Cerebellar cortex (tissue), 1 donor: ENCODE measurements at places on chromosomes 4 and X.

DNA sequence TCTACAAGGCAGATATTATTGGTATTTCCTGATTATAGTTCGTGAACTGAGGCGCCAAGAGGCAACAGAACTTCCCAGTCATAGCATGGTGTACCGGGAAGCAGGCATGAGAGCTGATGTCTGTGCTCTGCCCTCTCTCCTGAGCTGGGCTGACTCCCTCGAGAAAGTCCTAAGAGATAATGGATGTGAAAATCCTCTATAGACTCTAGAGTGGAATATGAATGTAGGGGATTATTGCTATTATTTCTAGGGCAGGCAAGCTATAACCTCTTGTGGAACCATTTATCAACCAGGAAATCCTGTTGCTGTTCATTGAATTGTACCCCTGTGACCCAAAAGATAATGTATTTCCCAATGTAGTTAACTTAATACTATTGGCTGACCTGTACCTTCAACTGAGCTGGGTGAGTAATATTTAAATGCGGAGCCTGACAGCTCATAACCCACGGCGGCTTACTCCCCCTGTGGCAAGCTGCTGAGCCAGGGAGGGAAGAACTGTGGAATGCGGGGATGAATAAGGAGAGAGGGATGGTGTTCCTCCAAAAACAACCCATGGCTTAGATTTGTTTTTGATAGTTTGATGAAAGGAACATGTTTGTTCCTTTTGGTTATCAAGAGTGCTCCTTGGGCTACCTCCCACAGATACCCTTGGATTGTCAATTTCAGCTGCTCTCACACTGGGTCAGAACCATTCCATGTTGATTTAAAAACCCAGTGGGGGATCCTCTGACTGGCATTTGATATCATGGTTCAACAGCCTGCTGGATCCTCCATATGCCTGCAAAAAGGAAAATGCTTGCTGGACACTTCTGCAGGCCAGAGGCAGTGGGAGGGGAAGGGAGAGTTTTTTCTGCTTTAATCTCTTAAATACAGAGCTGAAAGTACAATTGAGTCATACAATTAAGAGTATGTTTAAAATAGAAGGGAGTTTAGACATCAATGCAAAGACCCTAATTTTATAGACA is 339.0 kb upstream of the BOD1L1 start:
- DNase-seq = no peak

DNA sequence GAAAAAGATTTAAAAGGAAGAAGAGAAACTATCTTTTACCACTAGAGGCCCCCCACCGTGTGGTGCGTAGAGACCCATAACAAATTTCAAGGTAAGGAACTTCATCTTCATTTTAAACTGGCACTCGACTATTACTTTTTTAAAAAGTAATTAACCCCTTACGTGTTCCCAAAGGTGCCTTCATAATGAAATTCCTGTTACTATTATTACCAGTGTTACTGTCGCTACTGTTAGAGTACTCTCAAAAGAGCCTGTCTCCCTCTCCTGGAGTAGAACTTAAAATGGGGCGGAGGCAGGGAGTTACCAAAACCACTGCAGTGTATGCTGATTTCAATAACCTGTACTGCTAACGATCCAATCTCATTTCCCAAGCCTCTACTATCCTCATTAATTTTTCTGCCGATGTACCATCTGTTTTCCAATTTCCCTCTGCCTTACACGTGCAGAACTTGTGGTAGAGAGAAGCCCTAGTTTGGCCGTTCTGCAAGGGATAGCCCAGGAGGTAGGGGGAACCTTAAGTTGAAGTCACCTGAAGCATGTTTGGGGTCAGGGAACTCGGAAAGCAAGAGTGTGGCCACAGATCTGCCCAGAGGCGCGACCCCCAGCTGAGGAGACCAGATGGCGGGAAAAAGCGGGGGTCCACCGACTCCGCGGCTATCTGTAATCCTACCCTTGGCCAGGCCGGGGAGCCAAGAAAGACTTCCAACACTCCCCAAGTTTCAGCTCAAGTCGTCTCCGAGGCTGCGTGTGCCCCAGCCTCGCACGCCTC is 720 bp upstream of the STK26 start:
- peak; percentile 0 for DNase-seq

DNA sequence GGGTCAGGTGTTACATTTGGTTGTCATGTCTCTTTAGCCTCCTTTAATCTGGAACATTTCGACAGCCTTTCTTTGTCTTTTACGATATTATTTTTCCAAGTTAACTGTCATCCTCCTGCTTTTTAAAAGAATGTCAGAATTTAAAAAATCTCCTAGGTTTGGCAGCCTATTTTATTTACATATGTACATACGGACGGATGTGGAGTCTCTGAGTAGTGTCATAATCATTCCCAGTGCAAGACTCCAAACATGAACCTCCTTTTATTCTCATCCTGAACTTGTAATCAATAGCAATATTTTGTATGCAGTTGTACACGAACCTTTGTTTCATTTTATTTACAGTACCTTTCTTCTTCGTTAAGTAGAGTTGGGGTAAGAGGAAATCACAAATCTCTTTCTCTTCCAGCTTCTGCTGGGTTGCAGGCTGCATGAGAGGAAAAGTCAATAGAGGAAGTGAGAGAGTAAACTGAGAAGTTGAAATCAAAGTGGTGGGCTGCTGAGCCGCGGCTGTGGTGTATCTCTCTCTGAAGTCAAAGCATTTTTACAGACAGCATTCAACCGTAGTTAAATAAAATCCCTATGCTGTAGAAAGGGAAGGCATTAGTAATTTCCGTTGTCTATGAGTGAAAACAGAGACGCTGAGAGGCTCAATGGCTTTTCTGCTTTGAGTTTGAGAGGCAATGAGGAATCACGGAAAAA is 53.9 kb upstream of the RPS6KA3 start:
- DNase-seq = no peak

GRCh38 chr4:143091862-143092261 is 92.9 kb upstream of the USP38 start:
- DNase-seq = no peak

DNA sequence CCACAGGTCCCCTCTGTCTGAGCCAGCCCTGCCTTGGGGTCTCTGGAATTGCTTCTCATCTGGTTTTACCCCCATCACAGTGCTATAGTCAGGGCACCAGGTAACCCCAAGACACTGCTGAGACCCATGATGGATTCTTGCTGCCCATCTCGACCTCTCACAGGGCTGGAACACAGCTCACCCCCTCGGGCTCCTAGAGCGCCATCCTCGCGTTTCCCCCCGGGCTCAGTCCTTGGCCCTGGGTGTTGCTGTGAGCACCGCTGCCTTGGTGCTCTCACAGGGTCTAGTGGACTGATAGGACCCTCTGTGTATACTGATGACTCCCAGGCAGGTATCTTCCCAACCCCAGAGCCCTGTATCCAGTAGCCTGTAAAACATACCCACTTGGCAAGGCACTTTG is 8.8 kb downstream of the MAEA start:
- no peak for DNase-seq

GRCh38 chrX:2614911-2615310 is 76.2 kb upstream of the CD99 start:
- DNase-seq = peak; percentile 44

GRCh38 chr4:3219761-3220475 is 29.0 kb upstream of the MSANTD1 start:
- DNase-seq = no peak

GRCh38 chr4:112521123-112522023 is 5.4 kb upstream of the NEUROG2 start:
- no peak for DNase-seq

DNA sequence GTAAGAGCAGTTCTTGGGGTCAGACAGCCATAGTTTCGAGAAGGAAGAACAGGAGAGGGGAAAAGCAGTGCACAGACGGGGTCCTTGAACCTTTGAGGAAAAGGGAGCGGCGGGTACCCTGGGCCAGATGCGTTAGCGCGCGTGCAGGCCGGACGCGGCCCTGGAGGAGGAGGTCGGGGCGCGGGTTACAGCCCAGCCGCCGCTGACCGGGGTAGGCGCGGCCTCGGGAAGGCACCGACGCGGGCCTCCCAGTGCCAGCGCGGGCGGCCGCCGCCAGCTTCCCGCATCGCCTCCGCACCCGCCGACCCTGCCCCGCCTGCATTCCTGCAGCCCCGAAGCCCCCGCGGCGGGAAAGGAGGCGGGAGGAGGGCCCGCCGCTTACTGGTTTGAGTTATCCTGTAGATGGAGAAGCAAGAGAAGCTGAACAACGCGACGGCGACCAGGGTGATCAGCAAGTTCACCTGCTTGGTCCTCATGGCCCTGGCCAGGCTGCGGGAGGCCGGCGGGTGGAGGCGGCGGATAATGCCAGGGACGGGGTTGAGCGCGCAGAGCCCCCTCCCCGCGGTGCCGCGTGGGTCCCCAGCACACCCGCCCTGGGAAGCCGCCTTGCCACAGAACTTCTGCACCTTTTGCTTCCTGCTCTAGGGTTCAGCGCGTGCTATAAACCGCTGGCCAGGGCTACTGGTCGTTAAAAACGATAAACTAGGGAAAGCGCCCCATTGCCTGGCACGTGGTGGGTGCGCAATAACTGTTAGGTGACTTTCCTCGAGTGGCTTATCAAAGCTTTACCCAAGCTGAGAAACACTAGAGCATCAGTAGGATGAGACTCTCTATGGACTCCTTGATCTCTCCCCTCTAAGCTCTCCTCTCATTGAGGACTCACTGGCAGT is at the start of gene MGAT4D:
MGAT4D (minus strand) TSS at position 547 of the 890 bp plus-strand sequence; CDS start at position 476, 71 bp downstream.
- DNase-seq = no peak

DNA sequence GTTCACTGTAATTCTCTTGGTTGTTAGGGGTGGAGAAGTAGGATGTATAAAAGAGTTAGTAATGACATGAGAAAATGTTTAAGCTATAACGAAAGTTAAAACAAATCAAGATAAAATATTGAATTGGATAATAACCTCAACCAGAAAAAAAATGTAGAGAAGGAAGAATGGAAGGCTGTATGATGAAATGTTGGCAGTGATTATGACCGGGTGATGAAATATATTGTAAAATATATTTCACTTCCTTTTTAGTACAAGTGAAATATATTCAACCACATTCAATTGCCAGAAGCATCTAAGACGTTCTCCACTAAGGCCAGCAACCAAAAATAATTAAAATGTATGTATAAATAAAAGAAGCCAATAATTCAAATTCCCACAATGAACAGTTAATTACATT is 309.3 kb upstream of the FGF13 start:
- DNase-seq = no peak

- DNase-seq = no peak
Observed at GRCh38 chr4:153976954-153977353, 188.1 kb upstream of the SFRP2 start.

GRCh38 chrX:70479247-70479921 is 34.7 kb downstream of the DLG3 start:
- no peak for DNase-seq

DNA sequence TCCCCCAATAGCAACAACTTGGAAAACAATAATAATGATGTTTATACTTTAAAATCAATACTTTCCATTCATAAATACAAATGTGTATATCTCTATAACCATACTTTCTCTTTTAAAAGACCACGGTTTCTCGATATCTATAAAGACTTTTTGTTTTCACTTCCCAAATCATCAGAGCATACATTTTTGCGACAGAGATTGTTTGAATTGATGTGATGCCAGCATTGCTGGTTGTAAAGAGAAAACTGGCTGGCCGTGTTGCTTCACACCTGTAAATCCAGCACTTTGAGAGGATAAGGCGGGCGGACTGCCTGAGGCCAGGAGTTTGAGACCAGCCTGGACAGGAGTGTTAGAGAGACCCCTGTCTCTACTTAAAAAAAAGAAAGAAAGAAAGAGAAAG is 77.6 kb upstream of the ZNF518B start:
- no peak for DNase-seq

GRCh38 chr4:186761393-186761792 is 37.7 kb upstream of the FAT1 start:
- no peak for DNase-seq

GRCh38 chrX:137569470-137569891 is 3.6 kb downstream of the ZIC3 start:
- no peak for DNase-seq

GRCh38 chrX:19829814-19830213 is 57.6 kb downstream of the SH3KBP1 start:
- no peak for DNase-seq

GRCh38 chrX:15853586-15854079 is 980 bp downstream of the AP1S2 start:
- peak; percentile 21 for DNase-seq

GRCh38 chrX:17632942-17633341 is 104.4 kb upstream of the SCML1 start:
- no peak for DNase-seq

DNA sequence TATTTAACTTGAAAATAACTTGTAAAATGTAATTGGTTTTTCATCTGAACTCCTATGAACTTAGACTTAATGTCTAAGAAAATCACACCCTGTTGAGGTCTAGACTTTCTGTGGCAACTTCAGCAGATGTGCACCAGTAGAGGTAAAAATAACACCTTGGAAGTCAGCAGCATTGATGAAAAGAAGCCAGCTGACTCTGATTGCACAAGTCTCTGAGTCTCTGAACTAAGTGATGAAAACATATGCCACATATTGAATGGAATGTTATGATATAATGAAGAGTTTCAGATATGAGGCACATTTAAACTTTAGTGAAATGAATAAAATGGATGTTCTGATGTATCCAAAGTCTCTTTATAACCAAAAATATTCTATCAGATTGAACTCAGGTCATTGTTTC is 155.4 kb downstream of the GPM6A start:
- no peak for DNase-seq

GRCh38 chr4:1597021-1597931 is 86.8 kb downstream of the FAM53A start:
- DNase-seq = no peak
